HEK293T (cell line): ENCODE measurements at places on chromosomes 13 and 19.

DNA sequence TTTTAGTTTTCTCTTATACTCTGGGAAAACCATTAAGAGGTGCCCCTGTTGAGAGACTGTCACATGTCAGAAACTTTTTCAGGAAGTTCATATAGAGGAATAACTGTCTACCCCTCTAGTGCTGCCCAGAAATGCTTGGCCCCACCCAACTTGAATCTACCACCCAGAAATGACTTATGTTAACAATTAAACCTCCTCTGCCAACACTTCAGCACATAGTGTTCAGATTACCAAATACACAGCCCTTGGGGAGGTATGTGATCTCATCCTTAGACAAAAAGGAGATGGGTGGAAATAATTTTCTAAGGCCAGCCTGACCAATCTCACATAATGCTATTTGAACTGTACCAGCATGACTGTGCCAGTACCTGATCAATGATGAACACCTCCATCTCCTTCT is 35.6 kb downstream of the CCDC169 start:
- no peak for DNase-seq

GRCh38 chr19:10389863-10390262 is 9.5 kb upstream of the TYK2 start:
- no peak for DNase-seq

- DNase-seq, result no peak
These were observed 237.7 kb downstream of the MZT1 start for GRCh38 chr13:72489751-72490150.

DNA sequence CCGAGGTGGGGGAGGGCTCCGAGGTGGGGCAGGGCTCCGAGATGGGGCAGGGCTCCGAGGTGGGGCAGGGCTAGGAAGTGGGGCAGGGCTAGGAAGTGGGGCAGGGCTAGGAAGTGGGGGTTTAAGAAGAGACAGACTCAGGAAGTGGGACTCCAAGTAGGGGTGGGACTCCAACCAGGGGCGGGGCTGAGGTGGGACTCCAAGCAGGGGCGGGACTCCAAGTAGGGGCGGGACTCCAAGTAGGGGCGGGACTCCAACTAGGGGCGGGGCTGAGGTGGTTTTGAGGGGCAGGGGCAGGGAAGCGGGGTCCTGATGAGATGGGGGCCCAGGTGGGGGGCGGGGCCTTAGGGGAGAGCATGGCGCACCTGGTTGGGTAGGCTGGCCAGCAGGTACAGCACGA is 13.6 kb downstream of the CFD start:
- peak; percentile 46 for DNase-seq

DNA sequence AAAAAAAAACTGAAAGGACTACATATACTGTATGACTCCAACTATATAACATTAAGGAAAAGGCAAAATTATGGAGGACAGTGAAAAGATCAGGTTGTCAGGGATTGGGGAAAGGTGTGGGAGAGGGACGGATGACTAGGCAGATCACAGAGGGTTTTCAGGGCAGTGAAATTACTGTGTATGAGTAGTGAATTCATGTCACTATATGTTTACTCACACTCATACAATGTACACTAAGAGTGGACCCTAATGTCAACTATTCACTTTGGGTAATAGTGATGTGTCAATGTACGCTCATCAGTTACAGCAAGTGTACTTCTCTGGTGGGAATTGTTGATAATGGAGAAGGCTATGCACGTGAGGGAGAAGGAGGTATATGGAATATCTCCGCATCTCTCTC is 144.3 kb downstream of the ITGBL1 start:
- DNase-seq, result no peak

GRCh38 chr13:102699504-102699903 is 4.7 kb upstream of the METTL21C start:
- no peak for DNase-seq

DNA sequence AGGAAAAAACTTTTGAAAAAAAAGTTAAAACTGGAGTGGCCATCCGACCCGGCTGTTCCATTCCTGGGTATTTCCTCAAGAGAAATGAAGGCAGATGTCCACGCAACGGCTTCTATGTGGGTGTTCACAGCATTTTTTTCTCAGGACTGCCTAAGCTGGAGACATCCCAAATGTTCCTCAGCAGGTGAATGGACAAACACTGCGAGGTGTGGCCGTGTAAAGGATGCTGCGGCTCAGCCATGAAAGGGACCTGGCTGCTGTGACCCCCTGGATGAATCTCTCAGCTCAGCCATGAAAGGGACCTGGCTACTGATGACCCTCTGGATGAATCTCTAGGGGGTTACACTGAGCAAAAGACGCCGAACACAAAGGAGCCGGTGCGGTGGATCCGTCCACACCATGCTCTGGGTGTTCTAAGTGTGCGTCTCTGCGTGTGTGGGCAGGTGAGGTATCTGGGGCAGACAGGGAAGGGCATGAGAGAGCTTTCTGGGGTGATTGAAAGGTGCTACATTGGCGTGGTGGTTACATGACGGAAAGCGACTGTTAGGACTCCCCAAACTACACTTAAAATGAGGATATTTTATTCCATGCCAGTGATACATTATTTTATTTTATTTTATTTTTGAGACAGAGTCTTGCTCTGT is 7.2 kb upstream of the ASPDH start:
- no peak for DNase-seq

- no peak for DNase-seq
These were observed 6.6 kb upstream of the SIGLEC12 start for GRCh38 chr19:51508059-51508733.

- no peak for DNase-seq
These were observed 777.0 kb upstream of the SLITRK1 start for GRCh38 chr13:84659359-84659661.
